Caudate nucleus (tissue), 63 donors: ENCODE measurements at places on chromosomes 12 and 14.

GRCh38 chr12:92603741-92604432 lies 98.9 kb upstream of the PLEKHG7 start:
- no peak for DNase-seq

DNA sequence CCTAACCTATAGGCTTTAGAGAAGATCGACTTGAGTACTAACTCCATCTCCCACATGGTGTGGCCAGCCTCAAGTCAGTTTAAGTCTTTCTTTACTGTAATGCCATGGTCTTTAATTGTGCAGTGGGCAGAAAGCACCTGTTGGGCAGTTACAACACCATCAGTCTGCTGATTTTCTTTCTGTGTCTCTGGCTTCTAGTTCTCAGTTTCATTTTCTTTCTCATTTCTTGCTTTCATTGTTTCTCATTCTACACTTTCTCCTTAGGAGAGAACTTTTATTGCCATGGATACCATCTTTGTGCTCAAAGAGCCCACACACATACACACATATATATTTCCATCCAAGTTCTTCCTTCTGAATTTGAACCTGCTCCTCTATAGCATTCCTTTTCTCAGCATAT lies 96.1 kb upstream of the SLC16A7 start:
- no peak for DNase-seq

DNA sequence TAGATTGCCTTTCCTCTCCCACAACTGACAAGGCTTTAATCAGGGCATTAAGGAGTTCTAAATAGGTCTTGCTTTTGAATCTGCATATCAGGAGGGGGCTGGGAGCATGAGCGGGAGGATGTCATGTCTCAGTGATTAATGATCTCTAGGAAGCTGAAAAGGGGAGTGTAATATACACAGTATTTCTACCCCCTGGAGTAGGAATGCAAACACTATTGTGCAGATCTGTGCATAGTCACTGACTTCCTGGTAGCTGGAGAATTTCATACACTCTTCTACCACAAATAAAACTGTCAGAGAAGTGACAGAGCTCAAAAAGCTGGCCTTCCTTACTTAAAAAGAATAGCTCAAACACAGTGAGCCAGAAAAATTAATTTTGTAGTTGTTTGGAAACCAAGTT lies 65.8 kb downstream of the RIC8B start:
- DNase-seq = no peak

- no peak for DNase-seq
Measured at GRCh38 chr12:124097701-124098100, 124.7 kb downstream of the ZNF664 start.

DNA sequence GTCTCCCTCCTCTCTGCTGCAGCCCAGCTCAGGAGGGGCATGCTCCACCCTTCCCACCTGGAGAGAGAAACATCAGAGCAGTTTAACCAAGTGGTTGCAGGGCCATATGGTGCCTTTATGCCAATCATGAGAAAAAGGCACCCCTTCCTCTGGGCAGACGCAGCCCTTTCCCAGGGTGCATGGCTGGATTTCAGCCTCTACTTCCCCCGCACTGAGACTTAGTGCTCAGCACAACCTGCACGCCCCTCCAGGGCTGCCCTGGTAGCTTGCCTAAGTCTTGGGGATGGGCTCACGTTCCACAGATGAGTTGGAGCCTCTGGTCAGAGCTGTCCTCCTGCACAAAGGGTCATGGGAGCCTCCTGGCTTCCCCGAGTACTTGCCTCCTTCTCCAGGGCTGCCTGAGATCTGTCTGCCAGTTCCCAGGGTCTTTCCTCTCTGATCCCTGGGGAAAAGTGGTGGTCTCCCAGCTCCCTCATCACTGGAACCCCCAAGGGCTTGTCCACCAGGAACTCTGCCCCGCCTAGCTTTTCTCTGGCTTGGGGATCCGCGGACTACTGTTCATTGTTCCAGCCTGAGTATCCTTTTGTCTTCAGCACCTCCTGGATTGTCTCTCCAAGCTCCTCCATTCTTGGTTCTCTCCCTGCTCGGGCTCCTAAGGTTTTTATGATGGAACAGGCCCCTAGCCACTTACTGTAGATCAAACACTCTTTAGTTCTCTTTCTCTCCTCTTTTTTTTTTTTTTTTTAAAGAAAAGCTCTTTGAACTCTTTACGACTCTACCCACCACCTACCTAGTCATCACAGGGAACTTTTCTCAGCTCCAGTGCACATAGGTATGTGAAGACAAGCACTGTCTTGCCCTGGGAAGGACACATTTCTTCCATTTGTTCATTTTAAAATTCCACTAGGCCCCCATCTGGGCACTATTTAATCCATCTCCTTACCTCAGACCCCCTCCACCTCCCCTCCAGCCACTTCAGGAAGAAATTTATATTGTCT lies 6.1 kb upstream of the KRT74 start:
- DNase-seq = no peak

GRCh38 chr12:25698772-25699171 lies 145.7 kb upstream of the LMNTD1 start:
- DNase-seq = no peak

DNA sequence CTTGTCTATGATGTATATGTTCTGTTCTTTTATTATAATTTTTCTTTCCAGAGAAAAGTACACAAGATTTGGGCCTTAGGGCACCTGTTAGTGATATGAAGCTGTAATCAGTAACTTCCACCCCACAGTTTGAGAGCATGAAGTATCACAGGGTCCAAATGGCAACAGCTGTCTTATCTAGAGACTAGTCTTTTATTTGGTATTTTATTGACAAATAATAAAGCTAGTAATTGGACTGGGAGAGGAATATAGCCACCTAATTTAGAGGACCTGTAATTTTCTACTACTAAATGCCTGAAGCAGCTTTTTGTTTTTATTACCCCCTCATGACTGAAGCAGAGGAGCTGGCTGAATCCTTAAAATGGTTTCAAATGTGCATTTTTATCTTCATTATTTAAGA lies 174.8 kb downstream of the PDZRN4 start:
- DNase-seq = no peak
